ENCODE measurements at places on chromosomes 1 and 21. TPM values are rescaled to one million over a fixed set of nuclear protein-coding genes. Genes with fewer than 3 reads are reported as not detected.

RSPO1 gene
- total RNA-seq: 0.12 TPM

ACKR1 gene
- total RNA-seq: not detected

FAM177B gene
- total RNA-seq: not detected

PGLYRP4 gene
- total RNA-seq: not detected

Measured in A549 treated with GW870086 at 1 μM for 4 hours (cell line).